ENCODE measurements at places on chromosomes 11 and 22.
A peak's percentile ranks its signal among the peaks of the same experiment; 100 is the strongest.

GRCh38 chr11:64313491-64314145 is 3.7 kb downstream of the TRMT112 start:
- DNase-seq: peak; percentile 14

DNA sequence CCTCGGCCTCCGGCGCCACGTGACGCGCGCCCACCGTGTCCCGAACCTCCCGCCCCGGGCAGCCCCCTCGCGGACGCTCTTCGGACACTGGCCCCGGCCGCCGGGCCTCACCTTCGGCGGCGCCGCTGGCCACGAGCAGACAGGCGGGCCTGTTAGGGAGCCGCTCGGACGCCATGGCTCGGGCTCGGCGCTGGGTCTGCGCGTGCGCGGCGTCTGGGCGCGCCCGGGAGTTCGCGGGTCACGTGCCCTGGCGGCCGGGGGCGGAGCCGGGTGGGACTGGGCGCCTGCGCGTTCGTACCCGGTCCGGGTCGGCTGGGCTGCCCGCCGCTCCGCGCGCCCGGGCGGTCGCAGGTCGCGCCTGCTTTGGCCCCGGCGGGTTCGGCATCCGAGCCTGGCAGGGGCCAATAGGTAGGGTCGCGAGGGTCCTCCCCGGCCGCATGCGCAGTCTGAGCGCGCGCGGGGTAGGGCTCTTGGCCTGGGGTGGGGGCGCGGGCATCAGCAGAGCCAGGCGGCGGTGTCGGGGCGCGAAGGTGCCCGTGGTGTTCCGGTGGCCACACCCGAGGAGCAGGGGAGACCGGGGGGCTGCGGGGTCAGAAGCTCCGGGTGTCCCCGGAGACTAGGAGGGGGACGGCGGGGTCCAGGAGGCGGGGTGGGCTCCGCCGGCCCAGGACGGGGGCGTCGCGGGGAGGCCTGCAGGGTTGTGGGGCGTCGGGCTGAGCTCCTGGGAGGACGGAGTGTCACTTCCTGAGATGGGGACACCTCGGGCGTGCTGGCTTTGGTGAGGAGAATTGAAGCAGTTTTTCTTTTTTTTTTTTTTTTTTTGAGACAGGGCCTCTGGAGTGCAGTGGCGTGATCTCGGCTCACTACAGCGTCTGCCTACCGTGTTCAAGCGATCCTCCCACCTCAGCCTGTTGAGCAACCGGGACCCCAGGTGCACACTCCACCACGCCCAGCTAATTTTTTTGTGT is at the start of gene GATD1:
GATD1 (minus strand) TSS at position 200 of the 968 bp plus-strand sequence; CDS start at position 175, 25 bp downstream.
- DNase-seq: peak; percentile 87

GRCh38 chr11:117796456-117796871 is 552 bp downstream of the DSCAML1 start:
- no peak for DNase-seq

DNA sequence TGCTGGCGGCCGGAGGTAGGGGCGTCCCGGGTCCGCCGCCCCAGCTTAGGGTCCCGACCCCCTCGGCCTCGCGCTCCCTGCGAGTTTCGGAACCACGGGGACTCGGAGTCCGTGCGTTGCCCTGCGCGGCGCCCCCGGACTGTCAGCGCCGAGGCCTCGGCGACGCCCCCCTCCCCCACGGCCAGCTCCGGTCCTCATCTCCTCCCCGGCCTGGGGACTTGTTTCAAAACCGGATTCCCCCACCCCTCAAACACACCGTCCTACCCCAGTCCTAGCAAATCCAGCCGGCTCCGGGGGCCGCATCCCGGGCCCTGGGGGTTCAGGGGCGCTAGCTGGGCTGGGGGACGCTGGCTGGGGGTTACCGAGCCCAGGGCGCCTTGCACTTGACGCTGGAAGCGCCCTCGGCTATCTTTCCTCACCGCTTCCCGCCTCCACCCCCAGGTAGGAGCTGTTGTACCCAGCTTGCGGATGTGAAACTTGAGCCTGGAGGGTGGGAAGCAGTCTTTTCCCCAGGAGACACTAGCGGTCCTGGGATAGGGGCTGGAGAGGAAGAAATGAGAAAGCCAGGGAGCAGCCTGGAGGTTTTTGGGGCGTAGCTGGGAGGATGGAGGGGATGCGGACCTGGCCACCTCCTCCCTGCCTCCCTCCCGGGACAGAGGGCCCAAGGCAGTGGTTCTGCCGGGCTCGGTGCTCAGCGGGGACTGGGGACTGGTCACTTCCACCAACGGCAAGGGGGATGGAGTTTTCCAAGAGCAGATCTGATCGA is 550 bp downstream of the FBLN1 start:
- no peak for DNase-seq

- DNase-seq: peak; percentile 69
Observed at GRCh38 chr11:71998649-71999310, at the start of gene IL18BP. TSS of gene IL18BP (plus strand) at chr11:71998909. CDS start at chr11:71999985, 1,076 bp downstream.

DNA sequence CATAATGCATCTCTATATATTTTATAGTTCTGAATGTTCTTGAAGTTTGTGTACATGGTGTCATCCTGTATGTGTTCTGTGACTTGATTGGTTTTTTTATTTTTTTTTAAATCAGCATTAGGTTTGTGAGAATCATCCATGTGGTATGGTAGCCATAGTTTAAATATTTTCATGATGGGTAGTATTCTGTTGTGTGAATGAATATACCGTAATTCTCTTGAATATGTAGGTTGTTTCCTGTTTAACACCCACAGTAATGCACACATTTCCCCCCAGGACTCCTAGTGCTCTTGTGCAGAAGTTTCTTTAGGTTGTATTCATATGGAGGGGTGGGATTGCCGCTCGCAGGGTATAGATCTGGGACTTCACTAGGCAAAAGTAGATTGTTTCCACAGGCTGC is 2.0 kb downstream of the PACS1 start:
- DNase-seq: no peak

DNA sequence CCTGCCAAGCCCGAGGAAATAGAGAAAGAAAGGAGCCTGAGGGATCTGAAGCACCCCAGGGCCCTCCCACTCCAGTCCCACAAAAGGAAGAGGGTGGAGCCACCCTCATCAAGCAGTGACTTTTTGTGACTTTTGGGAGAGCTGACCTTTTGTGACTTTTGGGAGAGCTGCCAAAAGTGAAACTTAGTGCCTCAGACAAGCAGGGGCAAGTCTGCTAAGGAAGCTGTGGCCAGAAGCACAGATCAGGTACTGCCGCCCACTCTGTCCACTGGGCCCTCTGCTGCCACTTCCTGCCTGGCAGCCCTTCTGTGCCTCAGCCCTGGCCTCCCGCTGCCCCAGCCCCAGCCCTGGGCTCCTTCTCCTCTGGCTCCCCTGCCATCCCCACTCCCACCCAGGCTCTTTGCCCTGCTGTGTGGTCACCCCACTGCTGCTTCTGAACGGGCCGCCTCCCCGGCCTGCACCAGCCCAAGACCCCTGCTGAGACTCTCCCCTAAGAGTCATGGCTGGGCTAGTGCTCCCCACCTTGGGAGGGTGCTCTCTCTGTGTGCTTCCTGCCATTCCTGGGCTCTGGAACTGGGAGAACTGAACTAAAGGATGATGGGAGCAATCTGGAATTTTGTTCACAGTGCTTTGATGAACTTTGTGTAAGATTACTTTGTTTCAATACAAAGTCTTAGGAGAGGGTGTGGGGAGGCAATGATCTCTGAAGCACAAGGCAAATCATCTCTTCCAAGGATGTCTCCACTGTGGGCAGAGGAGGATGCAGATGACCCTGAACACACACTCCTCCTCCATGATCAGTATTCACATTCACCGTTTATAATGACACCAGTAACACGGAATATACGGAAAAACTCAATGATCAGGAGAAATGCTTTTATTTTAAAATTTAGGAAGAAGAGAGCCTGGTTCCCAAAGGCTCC is at the start of gene APOBEC3H:
APOBEC3H (plus strand) TSS at position 147 of the 923 bp plus-strand sequence. CDS start 3,035 bp downstream, outside the sequence.
- DNase-seq: peak; percentile 49

- DNase-seq: no peak
Observed at GRCh38 chr11:61598374-61598773, 17.5 kb upstream of the SYT7 start.

DNA sequence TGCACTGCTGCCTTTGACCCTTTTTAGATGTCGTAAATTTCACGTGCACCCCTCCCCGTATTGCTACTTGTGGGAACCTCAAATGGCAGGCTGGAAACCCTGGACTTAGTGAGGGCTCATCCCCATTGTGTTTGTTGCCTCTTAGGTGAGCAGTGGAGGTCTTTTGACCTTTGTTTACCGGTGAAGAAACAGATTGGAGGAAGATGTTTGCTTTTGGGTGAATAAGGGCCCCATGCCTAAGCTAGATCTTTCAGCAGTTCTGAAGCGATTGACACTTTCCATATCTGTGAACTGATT is 782 bp downstream of the SMARCB1 start:
- DNase-seq: no peak

- DNase-seq: peak; percentile 15
Observed at GRCh38 chr11:10777806-10778205, 26.8 kb downstream of the CTR9 start.

GRCh38 chr11:35083181-35083430 is 55.9 kb upstream of the CD44 start:
- DNase-seq: no peak

- no peak for DNase-seq
Observed at GRCh38 chr11:132872211-132872610, 660.1 kb downstream of the OPCML start.

- DNase-seq: no peak
Observed at GRCh38 chr22:29916007-29916544, 33.1 kb downstream of the MTMR3 start.

DNA sequence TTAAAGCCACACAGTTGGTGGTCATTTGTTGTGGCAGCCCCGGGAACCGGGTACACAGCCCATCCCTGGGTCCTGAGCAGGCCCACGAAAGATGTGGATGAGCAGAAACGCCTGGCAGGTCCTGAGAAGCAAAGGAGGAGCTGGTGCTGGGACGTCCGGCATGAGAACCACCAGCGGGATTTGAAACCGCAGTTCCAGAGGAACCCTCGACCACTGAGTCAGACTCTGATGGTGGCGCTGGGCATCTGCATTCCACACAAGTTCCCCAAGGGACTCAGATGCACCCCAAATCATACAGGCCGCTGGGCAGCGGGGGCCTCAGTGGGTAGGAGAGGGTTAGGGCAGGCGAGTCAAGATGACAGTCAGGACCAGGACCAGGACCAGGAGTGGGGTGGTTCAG is 363.0 kb downstream of the SHANK2 start:
- DNase-seq: no peak

GRCh38 chr11:45303316-45303715 is 17.2 kb upstream of the SYT13 start:
- no peak for DNase-seq

GRCh38 chr22:46084943-46085827 is 65.1 kb upstream of the PPARA start:
- peak; percentile 84 for DNase-seq

DNA sequence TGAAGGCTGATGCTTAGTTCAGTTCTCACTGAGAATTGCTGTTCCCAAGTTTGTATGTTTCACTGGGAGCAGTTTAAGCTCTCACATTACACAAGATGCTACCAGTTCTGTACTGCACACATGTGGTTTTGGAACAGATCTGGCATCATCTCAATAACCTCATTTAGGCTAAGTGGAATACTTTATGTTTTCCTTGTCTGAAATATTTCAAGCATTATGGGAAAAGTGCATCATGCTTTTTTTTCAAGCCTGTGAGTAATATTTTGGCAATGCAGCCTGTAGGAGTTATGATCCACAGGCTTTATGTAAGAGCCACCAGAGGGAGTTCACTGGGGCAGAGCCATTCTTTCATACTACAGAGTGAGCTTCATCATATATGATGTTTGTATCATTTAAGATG is 141.5 kb downstream of the OR4C45 start:
- DNase-seq: no peak

- no peak for DNase-seq
Observed at GRCh38 chr22:45830531-45831245, 146.3 kb downstream of the WNT7B start.

GRCh38 chr11:91967026-91967690 is 257.5 kb upstream of the FAT3 start:
- DNase-seq: no peak

GRCh38 chr11:123521001-123521400 is 90.9 kb downstream of the GRAMD1B start:
- DNase-seq: no peak

DNA sequence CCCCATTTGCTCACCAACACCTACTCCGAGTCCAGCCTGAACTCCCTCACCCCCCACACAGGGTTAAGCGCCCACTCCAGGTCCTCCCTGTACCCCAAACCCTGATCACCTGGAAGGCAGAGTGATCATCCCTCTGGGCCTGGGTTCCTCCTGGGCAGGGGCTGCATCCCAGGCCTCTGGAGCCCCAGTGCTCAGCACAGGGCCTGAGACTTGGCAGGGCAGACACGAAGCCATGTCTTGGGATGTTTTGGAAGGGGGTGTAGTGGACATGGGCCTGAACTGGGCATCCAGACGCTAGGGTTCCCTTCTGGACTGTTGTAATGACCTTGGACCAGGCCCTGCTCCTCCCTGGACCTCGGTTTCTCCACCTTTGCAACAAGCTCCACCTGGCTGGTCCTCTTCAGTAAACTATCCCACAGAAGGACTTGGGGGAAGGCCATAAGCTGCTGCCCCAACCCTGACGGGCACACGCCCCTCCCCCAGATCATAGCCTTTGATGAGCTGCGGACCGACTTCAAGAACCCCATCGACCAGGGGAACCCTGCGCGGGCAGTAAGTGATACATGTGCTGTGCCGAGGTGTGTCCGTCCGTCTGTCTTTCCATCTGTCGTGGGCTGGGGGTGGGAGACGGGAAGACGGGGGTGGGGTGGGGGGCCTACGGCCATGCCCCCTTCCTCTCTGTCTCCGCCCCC is 3.9 kb downstream of the CNIH2 start:
- DNase-seq: no peak

DNA sequence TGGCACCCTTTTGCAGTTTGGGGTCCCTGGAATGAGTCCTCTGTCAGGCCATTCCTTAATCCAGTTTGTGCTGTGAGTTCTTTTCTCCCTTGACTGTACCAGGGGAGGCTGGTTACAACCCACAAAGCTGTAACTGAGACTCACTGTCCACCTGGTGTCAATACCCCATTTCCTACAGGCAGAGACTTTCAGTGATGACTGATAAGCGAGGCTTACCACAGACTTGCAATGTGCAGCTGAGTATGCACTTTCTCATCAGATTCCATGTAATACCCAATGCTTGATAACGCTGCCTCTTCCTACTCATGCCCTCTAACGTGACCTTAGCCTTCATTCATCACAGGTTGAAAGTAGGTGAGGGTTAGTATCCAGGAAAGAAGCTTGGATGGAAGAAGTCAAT is 120.1 kb downstream of the INSC start:
- no peak for DNase-seq

GRCh38 chr11:38155856-38156255 is 1557.8 kb upstream of the RAG2 start:
- no peak for DNase-seq

DNA sequence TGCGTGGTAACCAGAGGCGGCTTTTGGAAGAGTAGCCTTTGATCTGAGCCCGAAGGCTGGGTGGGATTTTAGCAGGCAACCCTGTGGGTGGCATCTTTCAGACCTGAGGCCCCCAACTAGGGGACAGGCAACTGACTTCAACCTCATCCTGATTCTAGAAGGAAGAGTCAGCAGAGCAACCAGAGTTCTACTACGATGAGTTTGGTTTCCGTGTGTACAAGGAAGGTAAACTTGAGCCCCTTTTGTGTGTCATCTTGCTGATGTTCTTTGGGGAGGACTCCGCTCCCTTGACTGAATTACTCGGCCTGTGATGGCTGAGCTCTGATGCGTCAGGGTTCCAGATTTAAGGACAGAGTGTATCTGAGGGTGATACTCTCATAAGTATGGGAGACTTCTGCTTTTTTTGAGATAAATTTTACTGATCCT is 31.6 kb downstream of the SGSM3 start:
- no peak for DNase-seq
